Spinal cord (tissue), 10 donors: ENCODE measurements at places on chromosomes 6 and 20. TPM values are rescaled to one million over a fixed set of nuclear protein-coding genes. Genes with fewer than 3 reads are reported as not detected.

GRCh38 chr20:59735917-59736316 lies 131.6 kb downstream of the PHACTR3 start:
- no peak for DNase-seq

DNA sequence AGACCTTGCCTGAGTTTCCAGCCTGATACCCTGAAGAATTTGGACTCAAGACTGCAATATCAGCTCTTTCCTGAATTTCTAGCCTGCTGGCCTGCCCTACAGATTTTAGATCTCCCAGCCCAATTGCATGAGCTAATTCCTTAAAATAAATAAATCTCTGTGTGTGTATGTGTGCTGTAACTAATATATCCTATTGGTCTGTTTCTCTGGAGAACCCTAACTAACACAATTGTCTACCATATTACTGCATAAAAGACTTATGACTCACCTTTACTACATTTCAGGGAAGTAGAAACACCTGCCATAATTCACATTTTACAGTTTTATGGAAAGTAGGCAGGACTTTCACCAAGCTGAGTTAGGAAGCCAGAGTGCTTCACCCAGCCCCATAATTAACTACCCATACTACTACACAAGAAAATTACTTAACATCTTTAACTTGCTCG lies 90.7 kb upstream of the BEND6 start:
- no peak for DNase-seq

Gene FUT9
- total RNA-seq = 89.4 TPM

Gene PDE7B
- total RNA-seq = 16.3 TPM

Gene PHF3
- 90.7 TPM for total RNA-seq
